ENCODE measurements at places on chromosomes 5 and 9. TPM values are rescaled to one million over a fixed set of nuclear protein-coding genes. Genes with fewer than 3 reads are reported as not detected.

GRCh38 chr9:70412832-70413463 is 1.5 kb downstream of the KLF9 start:
- DNase-seq, result peak; percentile 97

DNA sequence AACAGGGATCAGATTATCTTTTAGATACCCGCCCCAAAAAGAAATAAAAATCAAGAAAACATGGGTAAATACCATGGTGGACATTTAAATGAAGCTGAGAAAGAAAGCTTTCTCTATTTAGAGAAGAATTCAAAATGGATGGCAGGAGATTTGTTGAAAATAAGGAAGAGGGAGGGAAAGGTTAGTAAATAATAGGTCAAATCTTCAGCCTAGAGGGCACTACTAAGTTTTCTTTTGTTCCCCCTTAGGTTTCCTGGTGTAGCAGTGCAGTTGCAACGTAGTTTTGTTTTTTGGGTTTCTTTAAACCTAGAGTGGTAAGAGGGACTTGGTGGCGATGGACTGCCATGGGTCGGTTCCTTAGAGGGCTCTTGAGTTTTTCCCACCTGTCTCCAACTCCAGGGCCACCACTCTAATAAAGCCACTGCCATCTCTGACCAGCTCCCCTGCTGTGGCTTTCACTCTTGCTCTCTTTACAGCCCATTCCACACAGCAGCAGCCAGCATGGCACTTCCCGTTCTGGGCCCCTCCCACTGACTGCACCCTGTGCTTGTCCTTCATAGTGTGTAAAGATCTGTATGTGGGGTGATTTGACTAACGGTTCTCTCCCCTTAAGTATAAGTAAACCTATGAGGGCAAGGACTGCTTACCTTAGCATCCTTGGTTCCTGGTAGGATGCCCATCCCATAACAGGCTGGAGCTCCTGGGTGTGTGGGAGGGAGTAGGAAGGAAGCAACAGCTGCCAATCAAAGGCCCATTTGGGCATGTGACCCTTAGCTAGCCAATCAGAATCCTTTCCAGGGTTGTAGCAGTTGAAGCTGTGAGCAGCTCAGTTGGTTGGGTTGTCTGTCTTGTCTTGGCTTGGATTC is 118.3 kb downstream of the SLC1A3 start:
- DNase-seq, result no peak

DNA sequence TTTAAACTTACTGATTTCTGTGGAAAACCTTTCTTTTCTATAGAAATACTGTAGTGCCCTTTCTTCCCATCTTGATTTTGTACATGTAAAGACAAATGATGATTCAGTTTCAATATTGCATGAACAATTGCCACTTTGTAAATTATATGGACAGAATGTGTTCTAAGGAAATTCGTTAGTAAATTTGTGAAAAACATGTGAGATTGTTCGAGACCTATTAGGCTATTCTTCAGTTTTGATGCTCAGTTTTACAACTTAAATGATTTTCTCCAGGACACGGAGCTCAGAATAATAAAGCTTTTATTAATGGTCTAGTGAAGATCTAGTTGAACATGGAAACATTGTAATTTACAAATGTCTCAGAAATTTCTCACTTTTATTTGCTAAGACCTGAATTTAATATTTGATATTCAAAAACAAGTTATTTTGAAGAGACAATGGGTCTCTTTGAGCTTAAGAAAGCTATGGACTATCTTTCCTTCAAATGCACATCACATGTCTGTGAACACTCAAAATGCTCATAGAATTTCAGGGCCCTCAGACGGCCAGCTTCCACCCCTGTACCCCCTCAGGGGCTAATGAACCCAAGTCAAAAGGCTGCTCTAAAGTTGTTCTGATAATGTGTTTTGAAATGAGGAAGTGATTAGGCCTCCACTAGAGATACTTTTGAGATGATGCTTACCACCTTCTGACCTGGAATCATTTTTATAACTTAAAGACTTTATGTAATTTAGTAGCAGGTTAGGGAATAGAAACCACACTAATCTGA is 54.1 kb upstream of the FSD1L start:
- DNase-seq, result no peak

DNA sequence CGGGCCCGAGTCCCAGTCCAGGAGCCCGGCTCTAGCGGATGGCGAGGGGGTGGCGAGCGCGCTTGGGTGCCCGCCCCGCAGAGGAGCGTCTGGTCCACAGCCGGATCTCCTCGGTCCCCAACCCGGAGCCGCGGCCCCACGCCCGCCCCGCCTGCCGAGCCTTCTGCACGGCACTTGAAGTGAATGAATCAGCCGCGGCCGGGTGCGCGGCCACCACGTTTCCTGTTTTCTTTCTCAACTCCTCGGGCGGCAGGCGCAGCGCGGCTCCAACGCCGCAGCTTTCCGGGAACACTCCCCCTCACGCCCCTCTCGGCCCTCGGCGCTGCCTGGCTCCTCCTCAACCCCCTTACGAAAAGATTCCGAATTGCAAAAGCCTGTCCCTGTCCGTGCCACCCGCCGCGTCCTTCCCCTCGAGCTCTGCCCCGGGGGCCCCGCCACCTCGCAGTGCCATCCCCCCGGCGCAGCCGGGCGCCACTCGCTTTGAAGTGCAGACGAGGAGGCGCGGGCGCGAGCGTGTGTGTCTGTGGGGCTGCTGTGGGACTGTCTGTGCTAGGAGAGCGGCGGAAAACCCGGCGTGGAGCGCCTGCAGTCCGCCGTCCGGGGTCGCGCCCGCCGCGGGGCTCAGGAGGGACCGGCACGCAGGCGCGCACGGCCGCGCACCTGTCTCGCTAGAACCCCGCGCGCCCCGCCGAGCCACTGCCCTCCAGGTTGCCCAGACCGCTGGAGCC is 456.6 kb downstream of the RAB3C start:
- peak; percentile 92 for DNase-seq

DNA sequence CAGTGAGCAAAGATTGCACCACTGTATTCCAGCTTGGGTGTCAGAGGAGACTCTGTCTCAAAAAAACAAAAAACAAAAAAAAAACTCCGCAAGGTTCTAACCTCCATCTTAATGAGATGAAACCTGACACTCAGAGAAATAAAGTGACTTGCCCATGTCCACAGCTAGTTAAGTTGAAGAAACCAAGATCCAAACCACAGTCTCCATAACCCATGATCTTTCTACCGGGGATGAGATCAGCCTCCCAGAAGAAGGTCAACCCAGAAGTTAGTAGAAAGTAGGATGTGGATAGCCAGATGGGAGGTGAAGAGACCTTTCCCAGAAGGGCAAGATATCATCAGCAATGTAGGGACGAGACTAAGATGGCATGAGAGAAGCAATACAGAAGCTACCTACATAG is 140.4 kb upstream of the ADRA1B start:
- DNase-seq, result no peak

- DNase-seq, result no peak
Measured at GRCh38 chr5:91070761-91071550, 312.2 kb downstream of the ARRDC3 start.

DNA sequence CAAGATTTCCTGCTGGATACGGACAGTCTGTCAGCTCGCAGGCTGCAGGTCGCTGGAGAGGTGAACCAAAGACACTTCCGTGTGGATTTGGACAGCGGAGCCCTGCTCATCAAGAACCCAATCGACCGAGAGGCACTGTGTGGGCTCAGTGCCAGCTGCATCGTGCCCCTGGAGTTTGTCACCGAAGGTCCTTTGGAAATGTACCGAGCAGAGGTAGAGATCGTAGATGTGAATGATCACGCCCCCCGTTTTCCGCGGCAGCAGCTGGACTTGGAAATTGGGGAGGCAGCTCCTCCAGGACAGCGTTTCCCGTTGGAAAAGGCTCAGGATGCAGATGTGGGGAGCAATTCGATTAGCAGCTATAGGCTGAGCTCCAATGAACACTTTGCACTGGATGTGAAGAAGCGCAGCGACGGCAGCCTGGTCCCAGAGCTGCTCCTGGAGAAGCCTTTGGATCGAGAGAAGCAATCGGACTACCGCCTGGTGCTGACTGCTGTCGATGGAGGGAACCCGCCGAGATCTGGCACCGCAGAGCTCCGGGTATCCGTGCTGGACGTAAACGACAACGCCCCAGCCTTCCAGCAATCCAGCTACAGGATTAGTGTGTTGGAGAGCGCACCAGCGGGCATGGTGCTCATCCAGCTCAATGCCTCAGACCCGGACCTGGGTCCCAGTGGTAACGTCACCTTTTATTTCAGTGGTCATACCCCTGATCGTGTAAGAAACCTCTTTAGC is 658 bp downstream of the PCDHGC4 start:
- DNase-seq, result no peak

Gene MYMK
- not detected for total RNA-seq

All from sigmoid colon (tissue), 7 donors.